ENCODE measurements at places on chromosomes 13 and 19. TPM values are rescaled to one million over a fixed set of nuclear protein-coding genes. Genes with fewer than 3 reads are reported as not detected.

The ZNF8 gene
- total RNA-seq, result 5.2 TPM

The ZNF444 gene
- 10.8 TPM for total RNA-seq

The CEACAM19 gene
- 1.5 TPM for total RNA-seq

The ELAVL1 gene
- total RNA-seq, result 85.2 TPM

The CYSLTR2 gene
- not detected for total RNA-seq

The KLF5 gene
- 85.3 TPM for total RNA-seq

The IGFL2 gene
- 0.65 TPM for total RNA-seq

The IL12RB1 gene
- 0.07 TPM for total RNA-seq

The STOML3 gene
- total RNA-seq, result not detected

The TNFRSF19 gene
- 0.78 TPM for total RNA-seq

The GATAD2A gene
- total RNA-seq, result 80.2 TPM

The OR10H4 gene
- total RNA-seq, result not detected

The ONECUT3 gene
- total RNA-seq, result not detected

The ADAMTS10 gene
- total RNA-seq, result not detected

The RASIP1 gene
- 11.3 TPM for total RNA-seq

The ERICH6B gene
- total RNA-seq, result not detected

The F10 gene
- not detected for total RNA-seq

The MYPOP gene
- total RNA-seq, result 3.6 TPM

The CABP5 gene
- total RNA-seq, result not detected
